ENCODE measurements at places on chromosomes 3 and 15.

GRCh38 chr3:146200461-146201220 is 39.7 kb upstream of the PLOD2 start:
- no peak for DNase-seq

GRCh38 chr3:113684271-113684819 is 12.1 kb downstream of the USF3 start:
- no peak for DNase-seq

DNA sequence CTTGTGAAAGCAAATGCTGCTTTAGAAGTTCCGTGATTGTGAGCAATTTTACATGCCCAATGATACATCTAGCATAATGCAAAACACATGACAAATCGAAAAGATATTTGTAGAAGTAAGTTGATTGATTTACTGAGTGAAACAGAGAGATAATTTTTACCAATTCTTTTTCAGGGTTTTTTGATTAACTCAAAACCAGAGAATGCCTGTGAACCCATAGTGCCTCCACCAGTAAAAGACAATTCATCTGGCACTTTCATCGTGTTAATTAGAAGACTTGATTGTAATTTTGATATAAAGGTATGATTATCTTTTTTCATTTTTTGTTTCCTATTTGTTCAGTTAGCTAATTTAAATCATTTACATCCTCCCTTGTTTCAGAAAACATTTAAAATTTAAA is 58.8 kb downstream of the RNF13 start:
- no peak for DNase-seq

GRCh38 chr3:67684211-67684610 is 29.8 kb upstream of the SUCLG2 start:
- DNase-seq, result no peak

- no peak for DNase-seq
These were observed 242.6 kb upstream of the RGMA start for GRCh38 chr15:93331545-93332167.

DNA sequence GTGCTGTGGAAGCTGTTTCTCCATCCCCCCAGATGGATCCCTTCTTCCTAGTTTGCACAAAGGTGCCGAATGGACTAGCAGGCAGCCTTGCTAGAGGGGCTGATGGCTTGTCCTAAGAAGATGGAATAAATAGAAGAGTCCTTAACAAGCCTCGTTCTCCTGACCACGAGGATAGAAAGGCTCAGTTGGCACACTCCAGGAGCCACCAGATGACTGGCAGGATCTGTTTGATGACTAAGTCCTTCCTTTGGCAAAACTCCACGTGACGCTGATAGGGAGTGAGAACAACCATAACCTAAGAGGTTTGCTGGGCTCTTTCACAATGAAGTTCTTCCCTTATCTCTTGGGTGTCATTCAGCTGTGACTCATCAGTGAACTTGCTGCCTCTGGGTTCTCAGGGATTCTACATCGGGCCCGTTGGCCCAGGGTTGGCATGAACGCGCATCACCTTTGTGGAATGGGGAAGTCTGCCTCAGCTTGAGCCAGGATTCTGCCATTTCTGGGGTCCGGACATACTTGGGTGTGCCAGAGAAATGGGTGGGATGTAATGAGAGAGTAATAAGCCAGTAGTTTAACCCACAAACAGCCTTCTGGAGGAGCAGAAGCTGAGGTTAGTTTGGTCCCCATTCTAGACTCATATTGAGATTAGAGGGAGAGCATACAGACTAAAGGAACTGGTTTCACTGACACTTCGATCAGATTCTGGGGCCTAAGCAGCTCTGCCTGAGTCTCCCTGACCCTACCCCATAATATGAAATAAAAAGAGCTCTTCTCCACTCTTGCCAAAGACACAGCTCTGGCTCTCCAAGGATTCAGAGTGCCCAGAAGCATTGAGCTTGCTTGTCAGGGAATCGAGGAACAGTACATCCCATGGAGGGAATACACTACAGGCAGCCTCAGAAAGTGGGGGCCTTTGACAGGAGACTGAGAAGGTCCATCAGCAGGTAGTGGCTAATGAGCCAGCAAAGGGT is 2.0 kb upstream of the MELTF start:
- peak; percentile 99 for DNase-seq

DNA sequence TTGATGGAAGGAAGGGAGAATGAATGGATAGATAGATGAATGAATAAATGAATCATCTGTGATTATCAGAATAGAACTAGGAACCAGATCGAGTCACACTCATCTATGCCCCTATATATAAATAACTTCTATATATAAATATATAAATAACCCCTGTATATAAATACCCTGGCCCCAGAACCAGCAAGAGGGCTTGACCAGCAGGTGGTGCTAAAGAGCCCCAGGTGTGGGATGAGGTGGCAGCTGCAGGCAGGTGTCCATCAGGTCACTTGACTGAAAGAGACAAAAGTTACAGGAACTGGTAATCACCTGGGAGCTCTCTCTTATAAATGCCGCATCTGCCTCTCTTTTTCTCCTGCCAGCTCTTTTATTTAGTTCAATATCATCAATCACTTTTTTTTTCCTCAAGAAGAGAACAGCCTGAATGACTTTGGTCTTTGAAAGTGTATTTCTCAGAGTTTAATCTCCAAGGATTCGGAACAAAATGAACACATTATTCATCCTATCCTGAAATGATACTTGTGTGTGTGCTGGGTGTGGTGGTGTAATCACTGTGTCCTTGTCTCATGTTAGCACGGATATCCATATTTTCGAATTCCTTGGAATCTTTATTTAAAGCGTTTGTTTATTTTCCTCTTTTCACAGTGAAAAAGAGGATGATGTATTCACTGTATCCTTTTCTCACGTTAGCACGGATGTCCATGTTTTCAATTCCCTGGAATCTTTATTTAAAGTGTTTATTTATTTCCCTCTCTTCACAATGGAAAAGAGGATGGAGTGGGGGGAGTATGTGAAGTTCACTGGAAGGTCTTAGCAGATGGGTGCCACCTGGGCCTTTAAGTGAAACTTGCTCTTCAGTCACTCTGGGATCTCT is 35.4 kb upstream of the ATG7 start:
- DNase-seq, result peak; percentile 70

- no peak for DNase-seq
These were observed 83.0 kb upstream of the PTX3 start for GRCh38 chr3:157353652-157354051.

GRCh38 chr3:195956577-195956976 is 48.2 kb upstream of the TNK2 start:
- no peak for DNase-seq

- DNase-seq, result no peak
These were observed 36.1 kb upstream of the MCF2L2 start for GRCh38 chr3:183464480-183464879.

- peak; percentile 89 for DNase-seq
These were observed 61.0 kb downstream of the IQSEC1 start for GRCh38 chr3:13012221-13012691.

GRCh38 chr15:58931987-58932588 is 1.4 kb downstream of the SLTM start:
- DNase-seq, result peak; percentile 84

DNA sequence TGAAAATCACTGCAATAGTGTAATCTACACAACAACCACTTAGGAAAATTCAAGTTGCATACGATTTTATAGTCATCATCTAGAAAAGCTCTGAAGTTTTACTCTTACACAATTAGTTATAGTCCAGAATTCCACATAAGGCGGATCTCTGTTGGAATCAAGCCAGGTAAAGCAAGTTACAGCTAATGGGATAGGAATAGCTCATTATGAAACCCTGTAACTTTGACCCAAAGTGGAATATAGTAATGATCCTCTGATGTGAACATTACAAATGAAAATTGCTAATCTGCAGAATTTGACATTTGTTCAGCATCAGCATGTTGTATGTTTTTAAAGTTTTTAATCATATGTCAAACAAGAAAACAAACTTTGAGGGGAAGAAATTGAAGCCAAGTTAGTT is 4.4 kb downstream of the CERS3 start:
- no peak for DNase-seq

DNA sequence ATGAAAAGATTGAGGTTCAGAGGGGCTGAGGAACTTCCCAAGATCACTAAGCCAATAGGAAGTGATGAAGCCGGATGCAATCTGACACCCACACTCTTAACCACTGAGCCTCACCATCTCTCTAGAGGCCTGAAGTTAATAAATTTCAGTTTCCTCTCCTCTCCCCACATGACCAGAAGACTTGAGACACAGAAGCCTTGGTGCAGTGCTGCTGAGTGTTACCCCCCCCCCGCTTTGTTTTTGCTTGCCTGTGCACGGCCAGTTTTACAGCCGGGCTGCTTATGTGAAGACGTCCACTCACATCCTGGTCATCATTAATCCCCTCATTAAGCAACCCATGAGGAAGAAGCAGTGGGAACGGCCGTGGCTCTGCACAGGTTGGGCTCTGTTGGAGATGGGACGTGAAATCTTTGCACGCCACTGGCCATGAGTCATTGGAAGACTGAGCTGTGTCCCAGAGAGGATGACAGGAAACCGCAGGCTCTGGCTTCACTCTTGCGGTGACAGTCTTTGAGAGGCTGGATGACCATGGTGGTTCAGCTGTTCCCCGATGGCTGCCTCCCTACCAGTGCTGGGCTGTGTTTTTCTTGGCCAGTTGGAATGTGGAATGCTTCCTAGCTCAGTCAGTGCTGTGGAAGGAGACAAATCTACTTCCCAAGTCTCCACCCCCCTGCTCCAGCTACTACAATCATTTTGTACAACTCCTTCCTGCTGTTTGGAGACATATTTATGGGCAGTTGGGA is 232.6 kb upstream of the LRTM1 start:
- no peak for DNase-seq

GRCh38 chr3:195859061-195859845 is 47.5 kb upstream of the MUC4 start:
- DNase-seq, result peak; percentile 83

GRCh38 chr3:32089476-32089875 is 16.9 kb upstream of the GPD1L start:
- DNase-seq, result no peak

DNA sequence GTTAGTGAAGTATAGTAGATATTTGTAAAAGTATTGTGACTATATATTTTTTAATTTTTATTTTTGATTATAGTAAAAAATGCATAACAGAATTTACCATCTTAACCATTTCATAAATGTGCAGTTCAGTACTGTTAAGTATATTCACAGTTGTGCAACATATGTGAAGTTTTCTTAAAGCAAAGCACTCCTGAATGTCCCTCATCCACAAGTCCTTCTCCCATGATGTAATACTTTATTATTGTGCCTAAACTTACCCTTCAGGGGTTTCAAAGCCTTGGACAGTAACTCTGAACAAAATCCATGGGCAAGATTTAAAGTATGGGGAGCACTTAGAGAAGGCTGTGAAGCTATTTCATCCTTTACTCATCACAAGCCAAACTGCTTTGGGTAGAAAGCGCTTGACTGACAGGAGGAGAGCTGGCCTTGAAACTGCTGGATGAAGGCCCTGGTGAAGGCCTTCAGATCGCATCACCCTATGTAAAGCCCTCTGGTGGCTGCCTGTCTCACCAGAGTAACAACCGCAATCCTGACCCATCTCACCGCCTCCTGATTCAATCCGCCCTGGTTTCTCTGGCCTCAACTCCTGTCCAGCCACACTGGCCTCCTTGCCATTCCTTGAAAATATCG is 28.0 kb downstream of the LSM3 start:
- peak; percentile 33 for DNase-seq

DNA sequence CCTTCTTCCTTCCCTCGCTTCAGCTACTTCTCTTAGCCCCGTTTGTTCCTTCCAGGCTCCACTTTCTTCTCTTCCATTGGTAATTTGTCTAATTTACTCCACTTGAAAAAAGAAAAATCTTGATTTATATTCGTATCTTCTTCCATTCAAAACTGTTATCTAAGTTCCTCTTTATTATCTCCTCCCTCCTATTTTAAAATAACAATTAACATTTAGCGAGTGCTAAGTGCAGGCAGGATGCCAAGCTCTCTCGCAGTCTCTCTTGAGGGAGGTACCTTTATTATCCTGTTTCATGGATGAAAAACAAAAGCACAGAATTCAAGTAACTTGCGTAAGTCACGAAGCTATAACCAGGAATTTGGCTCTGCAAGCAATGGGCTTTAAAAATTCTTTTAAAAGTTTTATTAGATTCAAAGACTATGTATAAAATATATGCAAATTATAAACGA is 418.9 kb upstream of the NAALADL2 start:
- peak; percentile 63 for DNase-seq

DNA sequence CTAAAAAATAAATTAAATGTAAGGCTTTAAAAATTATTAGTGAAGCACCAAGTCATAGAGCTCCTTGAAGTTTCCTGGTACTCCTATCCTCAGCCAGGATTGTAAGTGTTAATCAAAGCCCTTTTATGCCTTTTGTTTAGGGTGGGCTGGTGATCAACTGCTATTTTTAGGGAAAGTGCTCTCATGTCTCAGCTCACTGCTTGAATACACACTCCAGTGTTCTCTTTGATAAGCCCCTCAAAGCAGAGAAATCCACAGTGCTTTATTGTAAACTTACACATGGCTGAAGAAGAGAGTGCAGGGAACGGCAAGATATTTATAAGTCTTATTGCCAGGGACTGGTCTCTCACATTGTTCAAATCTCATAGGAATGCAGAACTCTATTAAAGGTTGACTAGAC is 156.4 kb upstream of the AZI2 start:
- no peak for DNase-seq

- no peak for DNase-seq
These were observed 36.0 kb upstream of the EOMES start for GRCh38 chr3:27758083-27758482.

- no peak for DNase-seq
These were observed 103.6 kb upstream of the ICE2 start for GRCh38 chr15:60582370-60583036.

DNA sequence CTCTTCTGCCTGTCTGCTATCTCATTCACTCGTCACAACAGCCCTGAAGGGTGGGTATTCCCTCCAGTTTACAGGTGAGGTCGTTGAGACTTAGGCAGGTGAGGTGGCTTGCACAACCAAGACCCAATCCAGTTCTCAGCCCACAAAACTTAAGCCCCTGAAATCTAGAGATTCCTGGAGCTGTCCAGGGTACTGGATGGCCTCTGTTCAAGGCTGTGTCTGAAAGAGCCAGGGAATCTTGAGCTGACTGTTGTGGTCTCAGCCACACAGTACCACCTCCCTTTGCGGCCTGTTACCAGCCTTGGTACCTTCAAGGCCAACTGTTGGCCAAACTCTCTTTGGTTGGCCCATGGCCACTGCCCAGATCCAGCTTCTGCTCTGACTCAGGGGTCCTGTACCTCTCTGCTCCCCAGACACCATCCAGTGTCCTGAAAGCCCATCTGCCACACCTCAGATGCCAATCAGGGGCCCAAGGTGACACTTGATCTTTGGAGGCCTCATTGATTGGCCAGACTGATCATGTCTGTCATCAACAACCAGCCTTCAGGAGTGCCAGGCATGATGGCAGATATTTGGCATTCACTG is 10.9 kb upstream of the FAM107A start:
- DNase-seq, result peak; percentile 69

DNA sequence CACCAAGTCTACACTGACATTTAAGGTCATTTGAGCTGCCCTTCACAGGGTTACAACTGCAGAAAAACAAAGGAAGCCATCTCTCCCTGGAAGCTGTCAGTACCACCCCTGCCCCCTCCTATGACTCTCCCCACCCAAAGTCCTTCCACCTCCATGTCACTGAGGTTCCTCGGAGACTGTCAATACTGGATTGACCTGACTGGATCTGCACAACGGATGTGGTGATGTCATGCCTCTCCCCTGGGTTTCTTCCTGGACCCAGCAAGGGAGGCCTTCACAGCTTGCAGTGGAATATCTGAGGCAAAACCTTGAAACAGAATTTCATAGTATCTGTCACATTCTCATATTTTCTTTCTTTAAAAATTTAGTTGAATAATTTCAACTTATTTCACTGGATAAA is 153.5 kb downstream of the CLSTN2 start:
- DNase-seq, result no peak
